Osteocyte (in vitro differentiated cells): ENCODE measurements at places on chromosomes 2 and 18. TPM values are rescaled to one million over a fixed set of nuclear protein-coding genes. Genes with fewer than 3 reads are reported as not detected.

DNA sequence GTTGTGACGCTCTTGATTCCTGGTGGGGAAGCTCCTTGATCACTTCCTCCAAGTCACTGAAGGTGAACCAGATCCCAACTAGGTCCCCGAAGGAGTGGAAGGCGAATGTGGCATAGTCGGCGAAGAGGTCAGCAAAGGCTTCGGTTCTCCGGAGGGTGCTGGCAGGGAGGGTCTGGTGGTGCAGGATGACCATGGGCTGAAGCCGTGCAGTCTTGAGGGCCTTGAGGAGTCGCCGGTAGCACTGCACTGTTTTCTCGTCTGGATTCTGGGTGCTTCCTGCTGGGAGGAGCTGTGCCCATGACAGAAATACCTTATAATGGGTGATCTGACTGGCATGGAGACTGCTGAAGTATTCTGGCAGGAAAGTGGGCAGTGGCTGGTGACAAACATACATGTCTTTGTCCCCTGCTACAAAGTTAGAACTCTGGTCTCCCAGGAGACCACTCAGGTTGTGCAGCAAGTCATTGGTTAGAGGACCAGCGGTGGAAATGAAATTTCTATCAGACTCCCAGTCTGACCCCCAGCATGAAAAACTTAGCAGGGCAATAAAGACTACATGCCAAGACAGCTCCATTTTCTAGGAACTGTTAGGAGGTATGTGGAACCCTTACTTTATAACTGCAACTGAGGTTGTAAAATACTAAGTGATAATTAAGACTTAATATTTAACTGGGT, at the start of gene LCT:
Gene LCT, minus strand, starts transcription at position 589 of the 675 bp plus-strand sequence. Its CDS starts 15 bp downstream, at position 574.
- DNase-seq: no peak

Gene CXXC1
- 70.2 and 82.2 TPM in 2 replicates for total RNA-seq

- no peak for DNase-seq
Observed at GRCh38 chr2:42296226-42296625, 64.8 kb downstream of the COX7A2L start.

- DNase-seq: peak; percentile 92
Observed at GRCh38 chr2:23563673-23564614, 179.0 kb downstream of the KLHL29 start.

Gene MC2R
- total RNA-seq: not detected in 2 replicates

DNA sequence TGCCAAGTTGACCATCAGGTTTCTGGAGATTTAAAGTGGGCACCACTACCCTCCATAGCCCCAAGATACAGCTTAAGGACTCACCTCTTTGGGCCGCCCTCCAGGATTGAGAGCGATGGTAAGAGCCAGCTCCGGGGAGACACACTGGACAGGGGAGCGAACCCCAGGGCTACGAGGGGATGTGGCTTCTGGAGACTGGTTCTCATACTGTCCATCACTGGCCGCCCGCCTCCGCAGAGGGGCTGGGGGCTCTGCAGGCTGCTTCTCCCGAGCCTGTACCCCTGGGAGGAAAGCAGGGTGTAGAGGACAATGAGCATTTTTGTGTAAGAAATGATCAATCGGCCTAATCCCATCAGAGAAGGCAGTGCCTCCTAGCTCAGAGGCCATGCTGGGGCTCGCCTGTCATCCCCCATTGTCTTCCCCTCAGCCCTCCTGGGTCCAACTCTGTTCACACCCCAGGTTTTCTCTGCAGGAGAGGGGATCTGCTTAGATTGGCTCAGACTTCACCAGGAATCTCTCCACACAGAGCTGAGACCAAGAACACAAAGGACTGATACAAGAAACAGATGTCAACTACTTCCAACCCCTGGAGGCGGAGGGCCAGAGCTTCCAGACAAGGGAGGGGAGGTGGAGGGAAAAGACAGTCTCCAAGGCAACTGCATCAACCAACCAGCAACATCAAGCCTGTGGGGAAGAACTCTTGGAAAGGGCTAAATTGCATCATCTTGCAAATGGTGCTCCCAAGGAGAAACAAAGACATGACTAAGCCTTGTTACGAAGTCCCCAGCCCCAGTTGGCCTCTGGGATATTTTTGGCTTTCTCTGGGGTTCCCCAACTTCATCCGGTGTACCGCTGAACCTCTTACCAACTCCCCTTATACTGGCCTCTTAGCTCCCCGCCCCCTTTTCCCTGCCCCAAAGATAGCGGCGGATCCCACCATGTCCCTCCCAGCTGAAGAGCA, 166.6 kb downstream of the TNS1 start:
- DNase-seq: no peak

DNA sequence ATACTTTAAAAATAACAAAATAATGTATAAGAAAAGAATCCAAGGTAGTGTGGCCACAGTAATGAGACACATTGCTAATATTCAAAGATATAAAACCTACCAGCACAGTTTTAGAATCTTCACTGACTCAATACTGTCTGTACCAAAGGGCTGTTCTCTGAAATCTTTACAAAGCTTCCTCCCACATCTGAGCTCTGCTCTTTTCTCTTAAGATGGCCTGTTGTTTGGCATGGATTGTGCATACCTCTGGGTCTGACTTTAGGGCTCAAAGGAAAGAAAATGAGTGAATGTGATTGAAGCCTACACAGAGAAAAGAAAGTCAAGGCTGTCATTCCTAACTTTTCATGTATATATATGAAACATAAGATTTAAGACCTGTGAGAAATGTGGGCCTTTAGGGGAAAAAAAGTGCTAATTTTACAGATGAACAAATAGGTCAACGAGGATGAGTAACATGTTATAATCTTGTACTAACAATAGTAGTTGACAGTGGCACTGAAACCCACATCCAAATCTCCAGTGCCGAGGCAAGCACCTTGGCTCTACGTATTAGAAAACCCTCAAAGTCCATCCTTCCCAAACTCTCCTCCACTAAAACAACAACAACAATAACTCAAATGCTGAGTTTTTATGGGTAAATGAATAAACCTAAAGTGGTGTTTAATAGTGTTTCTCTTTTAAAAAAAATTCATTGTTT, 114.2 kb downstream of the ZNF521 start:
- no peak for DNase-seq

DNA sequence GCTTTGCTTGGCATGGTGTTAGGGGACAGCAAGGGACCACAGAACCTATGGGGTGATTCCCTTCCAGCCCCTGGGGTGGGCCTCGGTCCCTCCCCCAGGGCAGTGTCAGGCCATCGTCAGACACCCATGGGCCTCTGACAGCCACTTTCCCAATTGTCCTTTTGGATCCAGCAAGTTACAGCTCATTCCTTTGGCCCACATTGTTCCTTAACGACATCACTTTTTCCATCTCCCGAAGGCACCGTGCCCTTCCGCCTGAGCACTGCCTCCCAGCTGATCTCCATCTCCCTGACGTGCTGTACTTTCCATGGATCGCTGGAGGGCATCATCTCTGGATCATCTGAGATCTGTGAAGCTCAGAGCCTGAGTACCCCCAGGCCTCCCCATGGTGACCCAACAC, 10.4 kb upstream of the KCNK3 start:
- DNase-seq: no peak

DNA sequence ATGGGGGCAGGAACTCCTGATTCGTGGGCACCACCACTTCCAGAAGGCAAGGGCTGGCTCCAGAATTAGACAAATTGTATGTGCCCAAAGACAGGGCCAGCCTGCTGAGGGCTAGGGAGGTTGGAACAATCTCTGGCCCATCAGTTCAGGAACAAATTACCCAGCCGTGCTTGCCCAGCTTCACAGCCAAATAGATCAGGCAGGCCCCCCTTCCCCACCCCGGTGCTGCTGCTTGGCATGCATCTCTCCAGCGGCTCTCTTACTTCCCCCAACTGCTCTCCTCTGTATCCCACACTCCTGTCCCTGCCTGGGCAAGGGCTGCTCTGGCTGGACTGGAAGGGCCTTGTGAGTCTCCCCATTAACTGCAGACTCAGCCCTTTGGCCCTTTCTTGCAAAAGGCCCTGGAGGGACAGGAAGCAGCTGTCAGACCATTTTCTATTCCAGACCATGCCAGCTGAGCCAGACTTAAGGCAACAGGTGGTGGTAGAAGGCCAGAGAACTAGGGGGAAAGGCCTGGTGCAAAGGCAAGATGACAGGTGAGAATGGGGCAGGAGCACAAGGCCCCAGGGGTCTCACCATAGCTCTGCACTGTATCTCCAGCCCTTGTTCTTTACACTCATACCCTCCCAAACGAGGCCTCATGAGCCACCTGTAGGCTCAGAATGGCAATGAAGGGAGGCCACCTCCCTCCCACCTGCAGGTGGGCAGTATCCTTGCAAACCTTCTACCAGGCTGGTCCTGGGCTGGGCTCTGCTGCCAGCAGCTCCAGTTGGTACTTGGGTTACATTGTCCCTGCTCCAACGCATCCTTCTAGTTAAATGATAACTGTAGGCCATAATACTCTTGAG, 30.7 kb upstream of the ACAA2 start:
- no peak for DNase-seq

Gene EVX2
- not detected in 2 replicates for total RNA-seq

Gene OTOS
- not detected in 2 replicates for total RNA-seq

Gene ANKRD30BL
- not detected in 2 replicates for total RNA-seq

DNA sequence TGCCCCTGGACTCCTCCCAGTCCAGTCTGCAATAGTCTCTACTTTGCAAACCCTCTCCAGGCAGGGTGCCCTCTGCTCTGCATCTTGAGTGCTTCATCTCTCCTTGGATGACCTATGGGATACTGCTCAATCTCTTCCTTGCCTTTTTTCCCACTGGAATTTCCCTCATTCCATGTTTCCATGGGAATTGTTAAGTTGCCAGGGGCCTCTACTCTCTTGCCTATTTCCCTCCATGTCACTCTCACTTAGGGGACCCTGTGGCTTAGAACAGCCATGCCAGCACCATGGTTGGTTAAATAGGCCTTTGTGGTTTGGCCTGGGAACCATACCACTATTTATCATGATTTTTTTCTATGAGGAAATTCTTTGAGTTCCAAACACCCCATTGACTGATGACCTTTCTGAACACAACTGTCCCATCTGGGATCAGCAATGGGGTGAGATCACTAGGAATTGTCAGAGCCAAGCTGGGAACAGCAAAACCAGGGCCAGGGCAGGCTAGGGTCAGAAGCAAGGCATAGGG, 91.4 kb upstream of the RBMS1 start:
- no peak for DNase-seq

Gene MARCHF4
- total RNA-seq: 1.3 TPM in 2 replicates

Gene ERBB4
- 2.5 and 2.8 TPM in 2 replicates for total RNA-seq

GRCh38 chr2:60873381-60873780, 8.0 kb upstream of the REL start:
- DNase-seq: no peak

GRCh38 chr2:217218269-217219163, 358.7 kb upstream of the TNP1 start:
- no peak for DNase-seq

DNA sequence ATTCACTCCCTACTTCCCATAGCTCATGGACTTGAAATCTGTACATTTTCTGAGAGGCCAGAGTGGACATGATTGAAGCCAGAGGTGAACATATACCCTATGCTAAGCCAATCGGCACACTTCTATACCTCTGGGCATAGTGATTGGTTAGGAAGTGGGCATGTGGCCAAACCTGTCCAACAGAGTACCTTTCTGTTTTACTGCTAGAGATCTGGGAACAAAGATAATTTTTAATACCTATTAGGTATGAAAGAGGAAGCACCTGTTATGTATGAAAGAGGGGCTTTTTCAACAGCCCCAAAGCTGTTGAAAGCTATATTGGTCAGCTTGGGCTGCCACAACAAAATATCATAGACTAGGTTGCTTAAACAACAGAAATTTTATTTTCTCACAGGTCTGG, 27.7 kb downstream of the METTL8 start:
- no peak for DNase-seq

- no peak for DNase-seq
Observed at GRCh38 chr2:108971661-108972566, 17.1 kb downstream of the EDAR start.

DNA sequence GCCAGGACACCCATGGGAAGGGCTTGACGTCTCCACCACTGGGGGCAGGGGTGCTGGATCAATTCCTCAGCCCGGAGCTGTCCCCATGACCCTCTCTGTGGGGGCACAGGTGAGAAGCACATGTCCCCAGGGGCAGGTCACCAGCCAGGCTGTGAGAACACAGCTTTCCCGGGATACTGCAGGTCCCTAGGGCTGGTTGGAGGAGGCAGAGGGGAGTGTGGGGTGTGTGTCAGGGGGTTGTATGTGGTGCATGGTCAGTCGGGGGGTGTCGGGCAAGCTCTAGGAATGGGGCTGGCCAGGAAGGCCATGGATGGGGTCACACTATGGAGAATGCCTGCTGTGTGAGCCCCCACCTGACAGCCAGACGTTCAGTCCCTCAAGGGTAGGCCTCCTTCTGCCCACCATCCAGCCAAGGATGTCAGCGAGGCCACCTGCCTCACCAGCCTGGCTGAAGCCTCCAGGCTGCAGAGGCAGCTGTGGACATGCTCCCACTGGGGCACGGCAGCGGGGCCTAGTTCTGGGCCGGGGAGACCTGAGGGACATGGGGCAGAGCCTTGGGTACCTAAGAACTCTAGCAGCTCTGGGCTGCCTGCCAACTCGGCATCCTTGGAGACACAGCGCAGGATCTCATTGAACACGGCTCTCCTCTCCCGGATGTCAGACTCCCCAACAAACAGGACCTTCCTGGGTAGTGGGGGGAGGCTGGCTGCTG, 10.3 kb downstream of the HS1BP3 start:
- DNase-seq: no peak

DNA sequence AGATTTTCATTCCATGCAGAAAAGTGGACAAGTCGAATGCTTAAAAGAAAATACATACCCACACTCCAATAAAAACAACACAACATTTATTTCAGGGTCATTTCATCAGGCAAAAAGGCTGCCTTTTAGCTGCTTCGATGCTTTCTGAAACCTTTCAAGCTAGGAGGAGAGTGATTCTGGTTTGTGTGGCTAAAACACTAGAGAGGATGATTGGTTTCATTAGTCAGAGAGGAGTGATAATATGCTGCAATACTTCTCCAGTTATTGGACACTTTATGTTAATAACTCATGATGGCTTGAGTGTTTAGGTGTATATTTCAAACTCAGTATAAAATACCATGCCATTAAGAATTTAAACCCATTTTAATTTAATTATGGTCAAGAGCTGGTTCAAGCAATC, 614.0 kb downstream of the SLC4A3 start:
- no peak for DNase-seq

Gene ABCA12
- total RNA-seq: 0.08 and 0.13 TPM in 2 replicates
